ENCODE measurements at places on chromosomes 16 and 17.
A peak's percentile ranks its signal among the peaks of the same experiment; 100 is the strongest.

DNA sequence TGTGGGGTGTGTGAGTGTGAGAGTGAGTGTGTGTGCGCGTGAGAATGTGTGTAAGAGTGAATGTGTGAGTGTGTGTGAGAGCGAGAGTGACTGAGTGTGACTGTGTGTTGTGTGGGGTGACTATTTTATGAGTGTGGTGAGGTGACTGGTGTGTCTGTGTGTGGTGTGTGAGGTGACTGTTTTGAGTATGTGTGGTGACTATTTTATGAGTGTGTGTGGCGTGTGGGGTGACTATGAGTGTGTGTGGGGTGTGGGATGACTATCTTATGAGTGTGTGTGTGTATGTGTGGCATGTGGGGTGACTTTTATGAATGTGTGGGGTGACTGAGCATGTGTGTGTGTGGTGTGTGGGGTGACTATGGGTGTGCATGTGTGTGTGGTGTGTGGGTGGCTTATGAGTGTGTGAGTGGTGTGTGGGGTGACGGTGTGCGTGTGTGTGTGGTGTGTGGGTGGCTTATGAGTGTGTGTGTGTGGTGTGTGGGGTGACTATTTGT, 152.9 kb upstream of the PLCG2 start:
- DNase-seq: no peak

DNA sequence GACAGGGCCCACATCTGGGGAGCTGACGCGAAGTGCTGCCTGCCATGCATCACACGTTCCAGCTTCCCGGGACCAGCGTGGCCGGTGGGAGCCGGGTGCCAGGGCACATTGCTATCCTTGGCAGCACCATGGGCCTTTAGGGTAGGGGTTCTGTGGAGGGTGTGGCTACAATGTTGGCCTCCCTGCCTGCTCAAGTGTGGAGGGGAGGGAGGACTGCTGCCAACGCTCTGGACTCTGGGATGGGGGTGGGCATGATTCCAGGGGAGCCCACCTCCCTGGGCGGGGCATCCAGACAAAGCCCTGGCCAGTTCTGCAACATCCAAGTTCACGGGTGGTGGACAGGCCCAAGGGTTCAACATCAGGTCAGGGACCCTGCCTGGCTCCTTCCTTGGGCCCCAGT, 13.9 kb downstream of the GRB7 start:
- no peak for DNase-seq

DNA sequence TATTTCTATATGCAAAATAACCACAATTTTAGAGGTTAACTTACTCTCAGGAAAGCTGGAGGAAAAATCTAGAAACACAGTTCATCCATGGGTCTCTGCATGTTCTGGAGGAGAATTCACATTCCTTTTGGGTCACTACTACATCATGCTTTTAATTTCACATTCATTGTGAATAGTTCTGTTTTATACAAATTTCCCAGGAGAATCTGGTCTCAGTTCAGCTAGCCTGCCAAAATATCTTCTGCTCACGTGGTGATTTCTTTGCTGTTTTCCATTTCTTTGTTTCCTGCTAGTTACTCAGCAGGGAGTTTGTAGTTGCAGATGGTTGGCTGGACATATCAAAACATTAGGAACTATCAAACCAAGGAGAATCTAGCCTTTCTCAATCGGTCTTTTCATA, at the start of gene ABCA9:
Gene ABCA9, minus strand, starts transcription at position 106 of the 400 bp plus-strand sequence. CDS start 9,801 bp downstream, outside the sequence.
- DNase-seq: peak; percentile 58

DNA sequence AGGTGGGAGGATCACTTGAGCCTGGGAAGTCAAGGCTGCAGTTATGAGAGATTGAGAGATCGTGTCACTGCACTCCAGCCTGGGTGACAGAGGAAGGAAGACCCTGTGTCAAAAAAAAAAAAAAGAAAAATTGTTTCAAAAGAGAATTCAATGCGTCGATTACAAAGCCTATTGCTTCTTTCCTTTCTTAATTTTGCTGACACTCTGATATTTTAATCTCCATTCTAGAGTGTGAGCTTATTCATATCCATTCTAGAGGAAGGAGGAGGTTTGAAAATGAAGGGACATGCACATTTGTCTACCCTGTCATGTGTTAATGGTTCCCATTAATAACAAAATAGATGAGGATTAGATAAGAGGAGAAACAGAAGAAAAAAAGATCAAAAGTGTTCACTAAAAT, 63.1 kb downstream of the PCTP start:
- no peak for DNase-seq

GRCh38 chr17:73165616-73166404, 1.0 kb downstream of the SSTR2 start:
- DNase-seq: no peak

Data from left lung (tissue), 14 donors.